ENCODE measurements at places on chromosomes 5 and 9.
A peak's percentile ranks its signal among the peaks of the same experiment; 100 is the strongest.

DNA sequence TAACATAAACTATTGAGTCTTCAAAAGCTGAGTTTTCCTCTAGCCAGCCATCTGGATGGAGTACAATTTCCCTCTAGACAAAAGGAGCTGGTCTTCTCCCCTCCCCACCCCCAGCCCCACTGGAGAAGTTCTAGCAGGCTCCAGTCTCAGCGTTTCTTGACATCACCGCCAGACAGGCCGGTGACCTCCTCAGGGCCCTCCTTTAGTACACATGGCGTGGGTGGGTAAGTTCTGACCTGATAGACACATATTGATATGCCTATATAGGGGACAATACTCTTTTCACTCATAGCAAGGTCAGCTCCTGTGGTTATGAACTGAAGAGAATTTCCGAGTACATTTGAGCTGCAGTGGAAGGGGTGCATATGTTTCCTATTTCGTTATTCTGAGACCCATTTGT, 27.2 kb downstream of the DNAI1 start:
- DNase-seq = no peak

GRCh38 chr5:151612689-151613427, 21.7 kb upstream of the FAT2 start:
- DNase-seq = no peak

GRCh38 chr5:147140558-147140957, 94.3 kb upstream of the STK32A start:
- DNase-seq = peak; percentile 74

DNA sequence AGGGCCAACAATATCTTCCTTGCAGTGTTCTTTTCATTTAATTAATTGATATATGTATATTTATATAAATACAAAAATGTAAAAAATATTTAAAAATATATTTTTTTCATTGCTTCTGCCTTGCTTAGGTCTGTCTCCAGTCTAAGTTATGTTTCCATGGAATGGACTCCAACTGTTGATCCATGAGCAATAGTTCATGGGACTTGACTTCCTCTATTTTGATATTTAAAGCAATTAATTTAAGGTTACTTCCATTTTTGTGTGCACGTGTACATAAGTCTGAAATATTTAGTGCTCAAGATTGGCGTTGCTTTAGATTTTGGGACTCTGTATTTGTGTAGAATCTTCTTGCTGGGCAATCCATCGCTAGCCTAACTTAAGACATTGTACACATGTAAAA, 155.3 kb upstream of the KLF9 start:
- DNase-seq = no peak

DNA sequence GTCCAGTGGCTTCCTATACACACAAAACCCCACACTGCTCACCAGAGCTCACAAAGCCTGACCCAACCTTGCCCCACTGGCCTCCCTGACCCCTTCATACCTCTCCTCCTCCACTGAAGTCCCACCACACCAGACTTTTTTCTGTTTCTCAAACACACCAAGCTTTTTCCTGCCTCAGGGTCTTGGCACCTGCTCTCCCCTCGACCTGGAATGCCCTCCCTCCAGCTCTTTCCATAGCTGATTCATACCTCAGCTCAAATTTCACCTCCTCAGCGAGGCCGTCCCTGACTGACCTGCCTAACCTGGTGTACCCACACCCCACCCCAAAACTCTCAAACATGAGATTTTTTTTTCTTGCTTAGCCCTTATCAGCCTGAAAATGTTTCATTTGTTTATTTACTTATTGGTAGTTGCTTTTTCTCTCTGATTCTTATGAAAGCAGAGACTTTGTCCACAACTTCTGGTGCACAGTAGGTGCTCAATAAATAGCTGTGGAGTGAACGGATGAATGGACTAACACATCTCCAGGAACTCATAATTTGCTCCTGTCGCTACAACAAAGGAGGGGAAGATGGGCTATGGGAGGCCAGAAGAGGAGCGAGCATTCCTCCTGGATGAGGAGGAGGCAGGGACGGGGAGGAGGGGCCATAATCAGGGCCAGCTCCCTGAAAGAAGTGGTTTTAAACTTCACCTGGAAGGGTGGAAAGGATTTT, 84.3 kb downstream of the SH3TC2 start:
- no peak for DNase-seq

- DNase-seq = no peak
Measured at GRCh38 chr9:101527066-101527465, 6.6 kb upstream of the RNF20 start.

GRCh38 chr9:26939955-26940711, 6.9 kb downstream of the PLAA start:
- DNase-seq = no peak

DNA sequence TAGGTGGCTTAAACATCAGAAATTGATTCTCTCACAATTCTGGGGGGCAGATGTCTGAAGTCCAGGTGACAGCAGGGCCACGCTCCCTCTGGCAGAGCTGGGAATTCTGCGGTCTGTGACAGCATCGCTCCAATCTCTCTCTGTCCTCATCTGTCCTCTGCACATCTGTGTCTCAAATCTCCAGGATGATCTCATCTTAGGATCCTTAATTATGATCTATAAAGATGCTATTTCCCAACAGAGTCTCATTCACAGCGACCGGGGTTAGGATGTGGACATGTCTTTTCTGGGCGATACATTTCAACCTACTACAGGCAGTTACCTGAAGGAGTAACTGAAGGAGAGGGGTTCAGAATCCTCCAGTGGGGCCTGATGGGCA, 31.4 kb downstream of the ANKRD33B start:
- DNase-seq = no peak

DNA sequence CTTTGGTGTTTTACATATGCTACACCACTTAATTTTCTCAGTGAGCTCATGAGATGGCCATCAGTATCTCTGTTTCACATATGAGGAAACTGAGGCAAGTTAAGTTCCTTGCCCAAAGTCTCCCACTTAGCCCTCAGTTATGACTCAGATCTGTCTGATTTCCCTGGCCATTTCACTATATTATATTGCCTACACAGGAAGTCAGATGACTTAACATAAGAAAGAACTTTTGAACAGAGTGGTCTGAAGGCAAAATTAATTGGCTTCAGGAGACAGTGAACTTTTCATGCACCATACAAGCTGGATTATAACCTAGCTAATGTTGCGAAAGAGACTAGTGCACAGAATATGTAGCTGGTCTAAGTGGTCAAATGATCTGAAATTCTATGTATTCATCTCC, 221.6 kb downstream of the NFIB start:
- no peak for DNase-seq

- DNase-seq = no peak
Measured at GRCh38 chr5:58444805-58445204, 15.1 kb downstream of the PLK2 start.

GRCh38 chr5:140344683-140345423, 1.6 kb downstream of the HBEGF start:
- no peak for DNase-seq

DNA sequence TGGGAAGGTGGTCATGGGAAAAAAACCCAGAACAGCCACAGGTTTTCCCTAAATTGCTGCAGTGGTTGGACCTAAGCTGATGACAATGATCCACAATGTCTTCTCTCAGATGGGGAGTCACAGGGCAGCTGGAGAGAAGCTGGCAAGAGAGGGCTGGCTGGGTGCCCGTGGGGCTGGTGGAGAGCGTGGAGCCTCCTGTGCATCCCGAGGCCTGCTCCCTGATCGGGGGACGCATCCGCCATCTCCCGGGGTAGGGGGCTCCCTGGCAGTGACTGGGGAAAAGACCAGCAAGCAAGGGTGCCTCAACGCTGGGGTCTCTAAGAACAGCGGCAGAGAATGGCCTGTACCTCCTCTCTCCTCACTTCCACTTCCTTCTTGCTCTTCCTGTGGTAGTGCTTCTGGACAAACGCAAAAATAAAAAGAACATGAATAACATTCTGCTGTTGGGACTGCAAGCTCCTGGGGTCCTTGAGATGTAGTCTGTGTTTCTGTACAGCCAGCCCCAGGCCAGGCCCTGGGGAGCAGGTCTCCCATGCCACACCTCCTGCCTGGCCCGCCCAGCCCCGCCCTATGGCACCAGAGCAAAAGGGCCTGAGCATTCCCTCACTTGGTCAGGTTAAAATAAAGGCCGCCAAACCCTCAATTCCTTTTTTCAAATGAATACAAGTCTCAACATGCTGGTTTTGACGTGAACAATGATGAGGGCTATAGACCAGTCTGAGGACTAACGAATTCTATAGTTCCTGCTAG, 7.0 kb upstream of the MRNIP start:
- no peak for DNase-seq

DNA sequence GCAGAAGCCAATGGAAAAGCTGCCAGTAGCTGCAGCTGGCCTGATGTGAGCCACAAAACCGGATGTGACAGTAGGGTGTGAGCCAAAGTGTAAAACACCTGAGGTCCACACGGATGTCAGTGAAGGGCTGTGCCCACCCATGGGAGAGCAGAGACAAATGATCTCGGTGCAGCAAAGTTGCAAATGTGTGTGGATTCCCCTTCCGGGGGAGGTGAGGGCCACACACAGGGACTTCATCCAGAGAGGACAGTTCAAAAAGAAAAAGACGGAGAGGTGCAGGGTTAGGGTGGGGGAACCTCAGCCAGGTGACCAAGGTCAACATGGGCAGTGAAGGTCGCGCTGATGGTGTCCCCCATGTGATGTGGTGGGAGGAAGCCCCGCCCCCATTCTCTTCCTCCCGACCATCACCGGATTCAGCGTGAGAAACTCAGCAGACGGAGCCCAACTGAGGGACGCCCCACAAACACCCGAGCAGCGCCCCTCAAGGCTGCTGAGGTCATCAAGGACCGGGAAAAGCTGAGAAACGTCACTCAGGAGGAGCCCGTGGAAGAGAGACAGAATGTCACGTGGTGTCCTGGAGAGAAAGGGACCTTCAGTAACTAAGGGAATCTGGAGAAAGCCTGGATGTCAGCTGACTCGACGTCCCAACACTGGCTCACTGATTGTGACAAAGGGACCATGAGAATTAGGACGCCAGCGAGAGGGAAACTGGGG, 11.4 kb upstream of the PTGDS start:
- DNase-seq = no peak

- no peak for DNase-seq
Measured at GRCh38 chr5:114435885-114436299, 74.0 kb downstream of the KCNN2 start.

GRCh38 chr9:93114984-93115335, 18.9 kb downstream of the CARD19 start:
- DNase-seq = no peak

DNA sequence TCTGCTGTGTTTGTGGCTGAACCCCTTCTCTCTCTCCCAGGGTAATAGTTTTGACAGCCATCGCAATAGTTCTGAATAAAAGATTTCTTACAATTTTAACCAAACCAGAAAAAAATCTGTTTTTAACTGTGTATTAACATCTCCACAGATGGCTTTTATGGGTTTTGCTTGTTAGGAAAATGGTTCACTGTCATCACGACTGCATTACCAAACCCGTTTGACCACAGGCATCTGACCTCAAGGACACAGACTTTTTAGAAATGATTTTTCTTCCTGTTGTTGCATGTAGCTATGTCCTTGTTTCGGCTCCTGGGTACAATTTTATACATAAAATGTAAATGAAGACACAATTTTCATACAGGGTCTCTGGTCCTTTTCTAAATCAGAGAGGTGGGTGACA, 316.1 kb downstream of the IRX1 start:
- DNase-seq = no peak

GRCh38 chr5:68252673-68253623, 37.4 kb downstream of the PIK3R1 start:
- peak; percentile 73 for DNase-seq

GRCh38 chr9:134319306-134320125, 6.7 kb upstream of the RXRA start:
- no peak for DNase-seq

- no peak for DNase-seq
Measured at GRCh38 chr5:97418462-97418861, 235.4 kb upstream of the RIOK2 start.

DNA sequence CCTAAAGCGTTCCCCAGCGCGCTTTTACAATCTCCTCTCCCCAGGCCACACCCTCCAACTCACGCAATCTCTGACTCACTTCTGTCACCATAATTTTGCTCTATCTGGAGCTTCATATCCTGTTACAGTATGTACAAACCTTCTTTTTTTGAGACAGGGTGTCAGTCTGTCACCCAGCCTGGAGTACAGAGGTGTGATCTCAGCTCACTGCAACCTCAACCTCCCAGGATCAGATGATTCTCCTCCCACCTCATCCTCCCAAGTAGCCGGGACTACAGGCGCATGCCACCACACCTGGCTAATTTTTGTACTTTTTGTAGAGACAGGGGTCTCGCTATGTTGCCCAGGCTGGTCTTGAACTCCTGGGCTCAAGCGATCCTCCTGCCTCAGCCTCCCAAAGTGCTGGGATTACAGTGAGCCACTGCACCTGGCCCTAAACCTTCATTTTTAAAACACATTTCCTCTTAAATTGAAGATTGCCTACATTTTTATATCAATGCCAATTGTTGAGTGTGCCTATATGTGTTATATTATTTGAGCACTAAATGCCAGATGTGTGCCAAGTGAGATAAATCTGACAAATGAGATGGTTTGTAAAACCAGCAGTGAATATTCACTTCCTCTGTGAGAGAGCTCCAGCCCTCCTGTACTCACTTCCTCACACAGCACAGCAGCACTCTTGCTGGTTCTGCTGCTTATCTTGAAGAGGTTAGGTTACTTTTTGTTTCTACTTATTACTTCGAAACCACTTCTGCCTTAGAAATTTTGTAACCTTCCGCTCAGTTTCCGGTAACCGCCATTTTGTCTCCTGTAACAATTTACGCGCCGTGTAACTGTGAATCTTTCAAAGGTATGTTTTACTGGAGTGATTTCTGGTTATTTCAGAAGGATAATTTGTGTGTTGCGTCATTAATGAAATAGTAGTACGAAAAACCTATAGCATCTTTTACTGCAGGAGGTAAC, 57.9 kb downstream of the DOCK8 start:
- no peak for DNase-seq

GRCh38 chr9:134943836-134944235, 26.1 kb upstream of the FCN1 start:
- DNase-seq = no peak

DNA sequence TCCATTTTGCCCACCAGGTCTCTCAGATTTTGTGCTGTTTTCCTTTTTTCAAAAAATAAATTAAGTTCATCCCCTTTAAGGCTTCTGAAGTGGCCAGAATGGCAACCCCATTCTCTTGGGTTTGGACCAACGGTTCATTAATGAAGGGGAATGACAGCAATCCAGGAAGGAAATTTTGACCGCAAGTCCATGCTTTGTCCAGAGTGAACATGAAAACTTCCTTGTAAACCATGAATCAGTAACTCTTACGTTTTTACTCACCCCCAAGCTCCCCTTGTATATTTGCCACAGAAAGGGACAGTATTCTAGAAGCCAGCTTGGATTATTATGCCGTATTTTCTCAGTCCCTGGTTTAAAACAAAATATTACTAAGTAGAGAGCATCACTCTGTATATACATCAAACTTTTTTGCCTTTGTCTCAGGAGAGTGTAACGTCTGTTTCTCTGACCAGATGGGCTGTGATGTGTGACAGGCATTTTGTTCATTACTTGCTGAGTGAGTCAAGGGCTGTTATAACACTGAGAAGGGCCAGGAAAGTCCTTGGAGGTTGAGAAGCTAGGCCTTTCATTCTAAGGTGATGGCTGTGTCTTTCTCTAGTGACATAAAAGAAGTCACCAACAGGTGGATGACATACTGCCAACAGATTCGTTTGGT, 148.2 kb downstream of the SMARCA2 start:
- DNase-seq = no peak

- DNase-seq = no peak
Measured at GRCh38 chr5:42621242-42621641, 135.4 kb upstream of the CCDC152 start.

Measured in COR-L47 (cell line).